Activated naive CD8-positive, alpha-beta T cell treated with anti-CD3 and anti-CD28 coated beads, Interleukin-2, amount 50 U/mL, for 16 hours (primary cell): ENCODE measurements at places on chromosomes 1 and 21.

GRCh38 chr21:28487455-28488070 lies 505.1 kb downstream of the LTN1 start:
- no peak for DNase-seq

GRCh38 chr1:72066431-72066830 lies 215.9 kb downstream of the NEGR1 start:
- DNase-seq, result no peak

DNA sequence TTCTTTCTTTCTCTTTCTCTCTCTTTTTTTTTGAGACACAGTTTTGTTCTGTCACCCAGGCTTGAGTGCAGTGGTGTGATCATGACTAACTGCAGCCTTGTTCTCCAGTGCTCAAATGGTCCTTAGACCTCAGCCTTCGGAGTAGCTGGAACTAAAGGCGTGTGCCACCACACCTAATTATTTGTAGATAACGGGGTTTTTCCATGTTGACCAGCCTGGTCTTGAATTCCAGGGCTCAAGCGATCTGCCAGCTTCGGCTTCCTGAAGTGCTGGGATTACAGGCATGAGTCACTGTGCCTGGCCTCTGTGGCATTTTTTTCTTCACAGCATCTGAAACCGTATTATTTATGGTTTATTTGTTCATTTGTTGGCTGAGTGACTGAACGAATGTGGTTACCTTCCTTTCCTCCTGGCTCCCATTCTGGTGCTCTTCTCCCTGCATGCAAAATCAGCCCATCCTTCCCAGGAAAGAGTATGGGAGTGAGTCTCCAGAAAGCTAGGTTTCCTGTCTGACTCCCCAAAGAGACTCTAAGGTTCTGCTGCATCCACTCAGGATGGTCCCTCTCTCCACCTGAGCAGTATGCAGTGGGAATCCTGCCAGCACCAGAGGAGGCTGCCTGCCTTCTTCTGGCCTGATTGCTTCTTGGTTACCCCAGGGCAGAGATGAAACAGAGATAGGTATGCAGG lies 155.0 kb upstream of the BEND5 start:
- DNase-seq, result no peak

DNA sequence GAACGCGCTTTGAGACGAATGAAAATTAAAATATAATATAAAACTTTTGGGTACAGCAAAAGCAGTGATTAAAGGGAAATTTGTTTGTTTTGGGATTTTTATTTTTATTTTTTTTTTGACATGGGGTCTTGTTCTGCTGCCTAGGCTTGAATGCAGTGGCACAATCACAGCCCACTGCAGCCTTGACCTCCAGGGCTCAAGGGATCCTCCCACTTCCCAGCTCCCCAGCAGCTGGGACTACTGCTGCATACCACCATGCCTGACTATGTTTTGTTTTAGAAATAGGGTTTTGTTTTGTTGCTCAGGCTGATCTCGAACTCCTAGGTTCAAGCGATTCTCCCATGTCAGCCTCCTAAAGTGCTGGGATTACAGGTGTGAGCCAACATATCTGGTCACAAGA lies 30.3 kb downstream of the USP24 start:
- DNase-seq, result no peak

GRCh38 chr1:14039582-14040430 lies 339.8 kb downstream of the PRDM2 start:
- DNase-seq, result no peak

- DNase-seq, result peak; percentile 16
Observed at GRCh38 chr1:3501856-3502640, 47.6 kb downstream of the ARHGEF16 start.

- DNase-seq, result no peak
Observed at GRCh38 chr1:32893198-32894018, 7.1 kb downstream of the HPCA start.

- DNase-seq, result no peak
Observed at GRCh38 chr1:37752583-37753471, 12.1 kb downstream of the EPHA10 start.

GRCh38 chr1:68358439-68358838 lies 91.3 kb downstream of the RPE65 start:
- DNase-seq, result no peak
